ENCODE measurements at places on chromosomes 12 and 14.

DNA sequence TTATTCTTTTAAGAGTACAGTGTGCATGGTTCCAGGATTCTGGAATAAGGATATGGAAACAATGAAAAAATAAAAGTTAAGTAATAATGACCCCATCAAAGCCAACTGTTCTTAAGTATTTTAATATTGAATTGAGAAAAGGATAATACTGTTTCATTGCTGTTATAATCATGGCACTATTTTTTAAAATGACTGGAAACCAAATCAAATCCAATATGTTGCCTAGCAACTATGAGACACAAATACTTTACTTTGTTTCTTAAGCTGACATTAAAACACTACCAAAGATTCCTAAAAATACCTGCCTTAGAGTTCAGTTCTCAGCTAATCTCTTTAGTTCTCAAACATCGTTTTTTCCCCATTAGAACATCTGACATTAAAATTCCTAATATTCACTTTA lies 66.4 kb upstream of the OTOGL start:
- no peak for DNase-seq

GRCh38 chr12:87814625-87815024 lies 214.6 kb downstream of the C12orf50 start:
- DNase-seq, result no peak

- no peak for DNase-seq
Observed at GRCh38 chr14:64850369-64851137, 29.2 kb downstream of the SPTB start.

DNA sequence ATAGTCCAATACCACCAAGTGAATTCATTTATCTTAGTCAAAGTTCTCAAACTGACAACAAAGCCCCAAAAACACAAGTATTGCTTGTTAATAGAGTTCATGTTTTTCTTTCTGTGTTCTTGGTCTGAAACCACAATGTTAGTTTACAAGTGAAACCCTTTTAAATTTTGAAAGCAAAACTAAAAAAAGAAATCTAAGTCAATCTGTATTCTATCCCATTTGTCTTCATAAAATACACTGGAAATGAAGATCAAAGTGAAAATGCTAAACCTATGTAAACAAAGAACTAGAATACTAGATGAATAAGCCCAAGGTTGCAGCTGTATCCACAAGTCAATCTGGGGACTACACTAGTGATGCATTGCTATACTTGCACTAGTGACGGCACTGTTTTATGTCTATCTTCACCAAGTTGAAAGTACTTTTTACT lies 10.4 kb downstream of the MAP4K5 start:
- no peak for DNase-seq

- no peak for DNase-seq
Observed at GRCh38 chr12:19191089-19191488, 61.6 kb downstream of the PLEKHA5 start.

DNA sequence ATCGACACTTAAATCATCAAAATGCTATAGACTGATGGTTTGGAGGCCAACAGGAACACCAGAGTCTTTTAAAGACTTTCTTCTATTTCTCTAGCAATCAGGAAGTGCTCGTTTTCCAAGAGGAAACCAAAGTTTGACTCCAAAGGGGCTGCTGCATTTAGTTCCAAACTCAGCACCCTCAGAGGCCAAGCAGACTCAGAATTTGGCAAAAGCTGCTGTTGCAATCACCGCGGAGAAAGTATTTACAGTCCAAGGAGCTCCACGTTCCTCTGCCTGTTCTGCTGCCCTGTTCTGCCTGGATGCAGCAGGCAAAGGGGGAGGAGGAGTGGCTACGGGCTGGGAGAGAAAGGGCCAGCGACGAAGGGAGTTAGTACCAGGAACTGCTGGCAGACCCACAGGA lies 325.1 kb downstream of the BCL11B start:
- DNase-seq, result no peak

GRCh38 chr12:53214687-53215455 lies 7.8 kb upstream of the ITGB7 start:
- no peak for DNase-seq

DNA sequence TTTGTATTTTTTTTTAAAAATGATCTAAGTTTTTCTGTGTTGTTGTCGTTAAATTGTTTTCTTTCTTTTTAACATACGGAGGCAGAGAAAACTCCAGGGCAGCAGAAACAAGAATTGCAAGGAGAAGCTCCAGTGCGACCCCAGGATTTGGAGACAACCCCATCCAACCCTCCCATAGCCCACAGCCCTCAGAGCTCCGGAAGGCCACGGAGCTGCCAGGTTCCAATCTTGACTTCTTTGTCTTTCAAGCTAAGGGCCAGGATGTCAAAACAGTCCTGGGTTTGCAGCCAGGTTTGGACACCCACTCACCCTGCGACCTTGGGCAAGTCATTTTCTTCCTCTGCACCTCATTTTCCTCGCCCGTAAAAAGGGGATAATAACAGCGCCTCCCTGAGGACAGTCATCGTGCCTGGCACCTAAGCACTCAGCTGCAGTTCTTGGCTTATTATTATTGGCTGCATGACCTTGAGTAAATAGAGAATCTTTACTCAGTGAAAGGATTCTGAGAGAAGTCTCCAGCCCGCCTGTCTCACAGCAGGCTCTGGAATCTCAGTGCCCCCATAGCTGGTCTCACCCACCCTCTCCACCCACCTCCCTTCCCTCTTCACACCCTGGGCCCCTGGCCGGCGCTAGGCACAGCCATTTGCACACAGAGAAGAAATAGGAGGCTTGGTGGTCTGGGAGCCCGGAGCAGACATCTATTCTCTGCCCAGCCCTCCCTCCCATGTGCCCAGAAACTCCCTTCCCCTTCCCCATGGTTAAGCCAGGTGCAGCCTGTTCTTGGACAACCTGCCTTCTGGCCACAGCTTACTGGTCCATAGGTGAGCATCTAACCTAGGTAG lies 79.4 kb upstream of the BCL11B start:
- no peak for DNase-seq

DNA sequence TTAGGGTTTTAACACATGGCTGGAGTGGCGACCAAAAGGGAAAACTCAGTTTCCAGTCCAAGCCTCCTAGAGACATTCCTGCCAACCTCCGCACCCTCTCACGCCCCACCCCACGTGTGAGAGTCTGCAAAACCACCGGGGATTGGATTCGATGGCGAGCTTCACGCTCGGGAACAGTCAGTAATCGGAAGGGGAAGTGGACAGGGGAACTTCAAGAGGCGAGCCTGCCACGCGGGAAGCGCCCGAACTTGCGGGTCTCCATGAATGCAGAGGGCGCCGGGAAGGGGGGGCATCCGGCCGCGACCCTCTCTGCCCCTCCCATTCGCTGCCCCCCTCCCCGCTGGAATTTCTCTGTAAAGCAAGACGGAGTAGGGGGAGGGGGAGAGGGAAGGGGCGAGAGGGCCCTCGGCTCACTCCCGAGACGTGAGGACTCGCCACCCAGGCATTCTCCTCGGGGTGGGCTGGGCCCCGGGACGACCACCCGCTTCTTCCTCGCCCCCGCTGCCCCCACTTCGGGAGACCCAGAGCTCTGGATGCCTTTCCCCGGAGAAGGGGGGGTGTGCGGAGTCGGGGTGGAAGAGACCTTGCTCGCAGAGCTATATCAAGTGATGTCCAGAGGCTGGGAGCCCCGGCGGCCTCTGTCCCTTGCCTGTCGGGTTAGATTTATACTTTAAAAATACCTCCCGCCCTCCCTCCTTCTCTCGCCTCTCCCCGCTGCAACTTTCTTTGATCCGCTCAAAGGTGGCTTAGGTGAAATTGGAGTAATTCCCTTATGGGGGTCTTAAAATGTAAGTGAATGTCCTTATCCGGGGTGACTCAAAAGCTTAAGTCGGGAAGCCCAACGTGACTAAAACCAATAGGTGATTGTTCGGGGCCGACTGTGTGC lies 2.5 kb upstream of the CCND2 start:
- DNase-seq, result no peak

DNA sequence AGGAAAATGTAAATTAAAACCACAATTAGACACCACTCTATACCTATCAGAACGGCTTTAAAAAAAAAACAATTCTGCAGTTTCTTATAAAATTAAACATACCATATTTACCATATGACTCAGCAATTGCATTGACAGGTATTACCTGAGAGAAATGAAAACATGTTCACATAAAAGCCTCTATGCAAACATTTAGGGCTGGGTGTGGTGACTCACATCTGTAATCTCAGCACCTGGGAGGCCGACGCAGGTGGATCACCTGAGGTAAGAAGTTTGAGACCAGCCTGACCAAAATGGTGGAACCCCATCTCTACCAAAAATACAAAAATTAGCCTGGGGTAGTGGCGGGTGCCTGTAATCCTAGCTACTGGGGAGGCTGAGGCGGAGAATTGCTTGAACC lies 41.1 kb downstream of the SPTB start:
- no peak for DNase-seq

DNA sequence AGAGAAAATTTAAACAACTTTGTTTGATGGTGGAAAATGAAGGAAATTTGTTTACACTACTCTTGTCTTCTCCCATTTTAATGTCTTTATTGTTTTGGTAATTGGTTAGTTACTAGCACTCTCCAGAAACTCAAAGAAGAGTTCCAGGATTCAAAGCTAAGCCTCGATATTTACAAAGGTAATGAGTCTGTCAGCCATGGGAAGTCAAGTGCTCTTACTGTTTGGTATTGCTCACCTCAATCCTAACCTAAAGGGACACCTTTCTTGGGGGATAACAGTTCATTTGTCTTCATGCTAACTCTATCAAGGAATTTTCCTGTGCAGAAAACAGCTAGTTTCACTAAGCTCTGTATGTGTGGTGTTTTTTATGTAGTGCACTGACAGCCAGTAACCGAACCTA lies 222.9 kb upstream of the LMO3 start:
- DNase-seq, result no peak

DNA sequence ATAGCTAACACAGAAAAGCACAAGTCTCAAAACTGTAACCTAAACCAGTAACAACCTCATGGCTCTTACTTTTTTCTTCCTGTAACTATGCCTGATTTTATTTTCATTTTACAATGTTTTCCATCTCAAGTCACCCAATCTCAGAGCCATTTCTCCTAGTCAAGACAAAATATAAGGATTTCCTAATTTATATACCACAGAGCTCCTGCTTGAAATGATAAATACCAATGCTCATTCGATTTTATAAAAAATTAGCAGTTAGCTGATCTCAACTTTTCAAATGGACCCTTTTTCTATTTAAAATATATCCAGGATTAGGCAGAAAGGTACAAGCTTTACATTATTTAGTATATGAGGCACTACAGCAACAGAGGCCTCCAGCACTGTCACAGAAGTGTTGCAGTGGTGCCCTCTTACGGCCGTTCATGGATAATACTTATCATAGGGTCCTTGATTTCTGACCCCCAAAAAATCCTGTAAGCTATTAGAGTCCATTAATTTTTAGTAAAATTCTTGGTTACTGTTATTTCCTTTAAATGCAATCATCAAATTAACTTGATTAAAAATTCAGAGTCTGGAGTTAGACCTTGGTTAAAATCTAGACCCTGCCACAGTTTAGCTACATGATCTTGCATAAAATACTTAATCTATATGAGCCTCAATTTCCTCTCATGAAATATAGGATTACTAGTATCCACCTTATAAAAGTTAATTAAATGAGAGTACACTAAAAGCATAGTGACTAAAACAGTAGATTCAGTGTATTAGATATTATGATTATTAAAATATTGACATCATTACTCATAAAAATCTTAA lies 68.3 kb downstream of the SEC23A start:
- DNase-seq, result no peak

- no peak for DNase-seq
Observed at GRCh38 chr12:18946106-18946505, 183.4 kb upstream of the PLEKHA5 start.

DNA sequence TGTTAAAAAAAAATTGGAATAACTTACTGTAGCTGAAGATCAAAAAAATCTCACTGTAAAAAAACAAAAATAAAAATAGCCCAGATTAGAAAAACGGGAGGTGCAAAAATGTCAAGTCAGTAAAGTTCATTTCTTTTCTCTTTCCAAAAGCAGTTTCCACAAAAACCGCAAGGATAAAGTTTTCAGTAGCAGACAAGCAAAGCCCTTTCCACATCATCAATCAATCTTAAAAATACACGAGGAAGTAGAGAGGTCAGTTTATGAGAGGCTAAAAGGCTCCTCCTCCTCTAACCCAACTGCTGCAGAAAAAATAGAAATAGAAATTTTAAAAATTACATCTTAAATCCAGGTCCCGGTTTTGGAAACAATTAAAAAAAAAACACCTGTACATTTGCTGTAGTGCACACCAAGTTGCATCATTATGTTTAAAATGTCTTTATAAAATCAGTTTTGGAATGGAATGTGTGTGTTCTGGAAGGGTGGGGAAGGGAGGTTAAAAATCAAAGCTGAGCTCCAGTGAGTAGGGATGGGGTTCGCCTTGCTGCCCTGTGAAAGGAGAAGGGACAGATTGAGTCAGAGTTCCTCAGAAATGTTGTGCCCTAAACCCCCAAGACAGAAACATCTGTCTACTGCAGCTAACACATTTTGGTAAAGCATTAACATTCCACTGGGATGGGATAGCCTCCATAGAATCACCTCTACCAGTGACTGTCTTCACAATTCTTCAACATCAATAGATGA lies 5.8 kb downstream of the HNRNPC start:
- DNase-seq, result no peak

DNA sequence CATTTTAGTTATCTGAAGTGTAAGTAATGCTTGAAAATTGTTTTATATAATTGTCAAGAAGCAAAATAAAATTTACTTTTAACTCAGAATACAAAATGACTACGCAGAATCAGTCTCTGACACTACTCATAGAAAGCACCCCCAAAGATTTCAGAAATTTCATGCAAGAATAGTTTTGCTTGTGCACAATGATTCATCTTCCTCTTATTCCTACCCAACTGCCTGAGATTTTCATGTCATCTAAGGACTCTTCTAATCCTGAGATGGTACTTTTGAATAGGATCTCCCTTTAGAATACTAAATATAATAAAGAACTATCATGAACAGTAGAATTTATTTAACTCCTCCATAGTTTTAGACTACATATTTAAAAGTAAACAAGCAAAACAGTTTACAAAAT lies 485.3 kb upstream of the MGAT4C start:
- no peak for DNase-seq

- no peak for DNase-seq
Observed at GRCh38 chr12:25495331-25496097, 57.6 kb downstream of the LMNTD1 start.

DNA sequence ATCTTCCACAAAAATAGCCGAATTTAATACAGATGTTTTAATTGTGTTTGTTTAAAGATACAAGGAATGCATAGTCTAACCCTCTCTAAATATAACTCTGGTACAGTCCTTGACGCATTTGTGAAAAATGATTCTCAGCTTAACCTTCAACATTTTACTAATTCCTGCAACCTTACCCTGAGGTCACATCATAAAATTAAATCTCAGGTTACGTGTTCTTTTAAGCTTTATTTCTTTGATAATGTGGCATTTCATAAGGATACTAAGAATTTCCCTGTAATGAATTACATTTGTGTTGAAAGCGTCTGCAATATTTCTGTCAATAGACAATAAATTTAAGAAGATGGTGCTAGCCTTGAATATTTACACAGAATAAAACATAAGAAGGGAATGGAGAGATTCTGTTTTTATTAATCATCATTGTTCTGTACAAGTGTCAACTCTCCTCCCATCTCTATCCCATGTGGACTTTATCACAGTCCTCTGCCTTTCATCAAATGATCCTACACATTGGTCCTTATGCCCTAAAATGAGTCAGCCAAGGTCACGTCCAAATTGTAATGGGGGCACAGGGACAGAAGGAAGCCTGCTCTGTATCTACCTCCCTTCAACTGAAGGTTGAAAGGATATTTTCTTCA lies 769.3 kb upstream of the FLRT2 start:
- no peak for DNase-seq
